ENCODE measurements at places on chromosomes 6 and 20.

DNA sequence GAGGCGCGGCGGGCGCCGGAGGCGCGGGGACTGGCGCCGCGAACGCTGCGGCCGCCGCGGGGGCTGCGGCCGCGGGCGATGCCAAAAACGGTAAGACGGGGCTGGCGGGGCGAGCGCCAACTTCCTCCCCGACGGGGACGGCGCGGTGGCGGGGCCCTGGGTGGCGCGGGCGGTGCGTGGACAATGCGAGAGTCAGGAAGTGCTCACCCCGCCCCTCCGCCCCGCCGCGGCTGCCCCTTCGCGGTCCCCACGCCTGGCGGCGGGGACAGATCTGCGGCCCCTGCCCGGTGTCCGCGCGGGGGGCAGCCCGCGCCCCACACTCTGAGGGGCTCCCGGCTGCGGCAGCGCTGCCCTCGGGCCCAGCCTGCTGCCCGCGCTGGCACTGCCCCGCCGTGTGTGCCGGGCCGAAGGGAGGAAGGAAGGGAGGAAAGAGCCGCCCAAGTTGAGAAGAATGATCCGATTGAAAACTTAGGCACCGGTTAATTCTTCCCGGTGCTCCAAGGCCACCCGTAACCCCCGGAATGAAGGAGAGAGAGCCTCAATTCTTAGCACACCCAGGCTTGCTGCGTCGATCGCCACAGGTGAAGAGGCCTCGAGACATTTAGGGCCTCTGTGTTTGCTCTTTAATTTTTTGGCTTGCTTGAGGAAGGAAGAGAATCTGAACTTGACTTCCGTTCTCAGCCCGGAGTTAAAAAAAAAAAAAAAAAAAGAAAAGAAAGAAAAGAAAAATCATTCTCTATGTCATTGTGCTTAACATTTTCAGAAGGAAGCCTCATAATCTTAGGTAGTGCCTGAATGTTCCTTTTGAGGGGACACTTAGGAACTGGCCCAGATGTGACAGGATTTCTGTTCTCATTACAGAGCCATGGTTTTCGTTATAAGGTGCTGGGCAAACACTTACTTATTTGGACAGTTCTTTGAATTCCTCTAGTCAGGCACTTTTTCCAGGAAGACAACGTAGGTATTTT, 982 bp downstream of the HECA start:
- peak; percentile 78 for DNase-seq

GRCh38 chr6:14046476-14047068, 71.0 kb upstream of the CD83 start:
- DNase-seq: no peak

DNA sequence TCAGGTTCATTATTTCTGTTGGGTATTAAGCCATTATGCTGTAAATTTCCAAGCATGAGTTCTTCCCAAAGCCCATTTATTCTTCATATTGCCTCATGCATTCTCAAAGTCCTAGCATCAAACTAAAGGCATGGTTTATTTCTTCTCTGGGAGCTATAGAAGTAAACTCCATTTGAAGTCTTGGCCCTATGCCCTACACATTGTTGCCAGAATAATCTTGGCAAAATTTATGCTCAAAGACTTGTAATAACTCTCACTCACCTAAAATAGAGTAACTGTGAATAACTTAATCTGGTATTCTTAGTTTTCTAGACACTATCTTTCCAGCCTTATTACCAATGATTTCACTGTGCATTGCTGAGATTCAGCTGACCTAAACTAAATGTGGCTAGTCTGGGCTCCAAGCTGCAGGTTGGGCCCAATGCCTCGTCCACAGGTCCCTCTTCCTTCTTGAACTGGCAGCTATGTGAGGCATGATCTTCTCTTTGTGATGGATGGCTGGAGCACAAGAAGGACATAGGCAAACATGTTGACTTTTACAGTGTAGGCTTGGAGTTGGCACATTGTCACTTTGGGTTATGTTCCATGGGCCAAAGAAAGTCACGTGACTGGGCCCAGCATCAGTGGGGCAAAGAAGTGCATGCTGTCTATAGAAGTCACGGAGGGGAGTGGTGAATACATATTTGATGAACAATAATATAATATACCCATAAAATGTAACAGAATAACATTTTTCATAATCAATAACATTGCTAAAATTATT, 39.1 kb upstream of the ANKEF1 start:
- DNase-seq: no peak

GRCh38 chr6:32415521-32416019, 8.6 kb upstream of the BTNL2 start:
- DNase-seq: peak; percentile 66

DNA sequence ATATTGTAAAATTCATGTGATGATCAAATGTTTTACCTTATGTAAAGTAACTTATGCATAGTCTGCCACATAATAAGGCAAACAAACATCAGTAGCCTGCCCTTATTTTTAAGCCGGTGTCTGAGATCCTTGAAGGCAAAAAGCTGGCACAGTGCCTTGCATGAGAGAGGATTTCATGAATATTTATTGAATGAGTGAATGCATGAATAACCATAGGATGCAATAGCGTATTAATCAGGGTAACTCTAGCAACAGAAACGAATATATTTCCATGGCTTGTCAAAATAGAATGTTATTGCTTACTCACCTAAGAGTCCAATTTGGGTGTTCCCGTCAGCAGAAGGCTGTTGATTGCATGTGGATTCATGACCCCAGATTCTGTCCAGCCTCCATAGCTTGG, 34.9 kb downstream of the BTBD3 start:
- DNase-seq: no peak

- no peak for DNase-seq
Measured at GRCh38 chr6:80769106-80769505, 662.6 kb downstream of the BCKDHB start.

GRCh38 chr6:84615113-84615850, 149.1 kb downstream of the TBX18 start:
- no peak for DNase-seq
